ENCODE measurements at places on chromosomes 7 and 10.

DNA sequence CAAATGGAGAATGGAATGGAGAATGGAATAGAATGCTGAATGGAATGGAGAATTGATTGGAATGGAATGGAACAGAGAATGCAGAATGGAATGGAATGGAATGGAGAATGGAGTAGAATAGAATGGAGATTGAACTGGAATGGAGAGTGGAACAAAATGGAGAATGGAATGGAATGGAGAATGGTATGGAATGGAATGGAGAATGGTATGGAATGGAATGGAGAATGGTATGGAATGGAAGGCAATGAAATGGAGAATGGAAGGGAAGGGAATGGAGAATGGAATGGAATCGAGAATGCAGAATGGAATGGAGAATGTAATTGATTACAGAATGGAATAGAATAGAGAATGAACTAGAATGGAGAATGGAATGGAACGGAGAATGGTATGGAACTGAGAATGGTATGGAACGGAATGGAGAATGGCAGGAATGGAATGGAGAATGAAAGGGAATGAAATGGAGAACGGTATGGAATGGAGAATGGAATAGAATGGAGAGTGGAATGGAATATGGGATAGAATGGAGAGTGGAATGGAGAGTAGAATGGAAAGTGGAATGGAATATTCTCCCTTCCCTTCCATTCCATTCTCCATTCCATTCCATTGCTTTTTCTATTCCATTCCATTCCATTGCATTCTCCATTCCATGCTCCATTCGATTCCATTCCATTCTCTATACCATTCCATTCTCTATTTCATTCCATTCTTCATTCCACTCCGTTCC, 88.2 kb downstream of the NSUN6 start:
- DNase-seq: no peak

- DNase-seq: no peak
These were observed 39.5 kb downstream of the WNT2 start for GRCh38 chr7:117283371-117283770.

DNA sequence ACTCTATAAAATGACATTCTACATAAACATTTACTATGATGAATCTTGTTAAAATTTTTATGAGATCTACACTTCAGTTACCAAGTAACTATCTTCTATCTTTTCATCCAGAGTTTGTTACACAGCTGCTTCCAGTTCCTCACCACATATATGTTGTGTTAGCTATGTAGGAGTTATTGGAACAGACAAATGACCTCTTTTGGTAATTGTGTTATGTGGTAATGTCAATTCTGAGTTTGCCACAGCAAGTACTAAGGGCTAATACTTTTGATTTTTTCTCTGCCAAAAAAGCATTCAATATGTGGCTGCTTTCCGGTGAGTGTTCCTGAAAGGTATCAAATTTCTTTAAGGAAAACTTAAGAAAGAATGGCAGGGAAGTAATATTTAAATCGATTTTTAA, 573.9 kb upstream of the PCDH15 start:
- DNase-seq: no peak

- DNase-seq: no peak
These were observed 56.1 kb downstream of the PAPSS2 start for GRCh38 chr10:87715552-87716347.

DNA sequence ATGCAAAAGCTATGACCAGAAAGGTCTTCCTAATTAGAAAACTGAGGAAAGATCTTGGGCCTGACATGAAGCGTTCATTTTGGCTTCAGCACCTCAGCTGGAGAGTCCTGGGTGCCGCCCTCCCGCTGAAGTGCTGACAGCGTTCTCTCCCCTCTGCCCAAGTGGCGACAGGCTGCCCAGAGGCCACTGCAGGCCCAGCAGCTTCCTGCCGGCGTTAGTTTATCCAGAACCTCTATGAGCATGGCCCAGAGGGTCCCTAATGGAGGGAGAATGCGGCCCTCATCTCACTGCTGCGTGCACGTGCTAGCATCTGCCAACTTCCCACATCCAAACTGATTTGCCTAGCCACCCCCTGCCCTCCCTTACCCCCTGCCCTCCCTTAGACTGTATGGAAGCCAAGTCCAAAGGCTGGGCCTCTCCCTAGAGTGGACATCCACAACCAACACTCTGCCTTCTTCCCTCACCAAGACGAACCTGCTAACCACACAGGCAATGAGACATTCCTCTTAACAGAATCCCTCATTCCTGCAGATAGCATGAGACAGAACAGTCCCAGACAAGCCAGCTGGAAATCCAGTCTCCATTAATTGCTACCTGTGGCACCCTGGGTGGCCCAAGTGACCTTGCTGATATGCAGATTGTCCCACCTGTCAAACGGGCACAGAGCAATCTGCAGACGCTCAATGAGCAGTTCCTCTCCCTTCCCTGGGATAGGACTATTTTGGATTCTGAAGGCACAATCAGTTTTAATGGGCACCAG, 108.4 kb downstream of the C10orf90 start:
- no peak for DNase-seq

- no peak for DNase-seq
These were observed 22.3 kb upstream of the C10orf95 start for GRCh38 chr10:102473445-102474331.

GRCh38 chr10:5633166-5633749, 33.1 kb downstream of the ASB13 start:
- no peak for DNase-seq

- no peak for DNase-seq
These were observed 8.6 kb downstream of the BEND7 start for GRCh38 chr10:13520194-13520593.

GRCh38 chr7:116588641-116589594, 64.1 kb downstream of the CAV1 start:
- no peak for DNase-seq

DNA sequence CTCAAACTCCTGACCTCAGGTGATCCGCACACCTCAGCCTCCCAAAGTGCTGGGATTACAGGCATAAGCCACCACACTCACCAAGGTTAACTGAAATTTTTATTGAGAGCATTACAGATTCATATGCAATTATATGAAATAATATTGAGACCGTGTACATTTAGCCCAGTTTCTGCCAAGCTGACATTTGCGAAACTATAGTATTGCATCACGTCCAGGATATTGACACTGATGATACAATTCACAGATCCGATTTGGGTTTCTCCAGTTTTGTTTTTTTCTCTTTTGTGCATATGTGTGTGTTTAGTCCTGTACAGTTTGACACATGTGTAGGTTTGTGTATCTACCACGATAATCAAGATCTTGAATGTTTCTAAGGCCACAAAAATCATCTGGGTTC, 627.9 kb upstream of the FOXK1 start:
- DNase-seq: no peak

DNA sequence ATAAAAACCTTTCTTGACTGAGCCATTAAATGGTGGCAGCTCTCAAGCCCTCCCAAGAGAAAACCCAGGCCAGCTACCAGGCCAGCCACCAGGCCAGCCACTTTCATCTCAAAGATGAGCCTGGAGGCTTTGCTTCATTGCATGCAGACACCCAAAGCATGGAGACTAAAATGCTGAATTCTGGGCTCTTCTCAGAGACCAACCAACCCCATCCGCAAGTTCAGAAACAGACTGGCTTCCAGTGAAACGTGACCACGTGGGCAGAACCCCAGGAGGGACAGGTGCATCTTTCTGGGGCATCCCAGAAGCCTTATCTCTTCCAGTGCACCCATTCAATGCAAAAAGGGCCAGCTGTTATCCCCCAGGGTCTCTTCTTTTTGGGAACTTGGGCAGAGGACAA, 20.9 kb downstream of the CHST15 start:
- no peak for DNase-seq

GRCh38 chr10:26931223-26931622, 70.5 kb upstream of the ABI1 start:
- no peak for DNase-seq

Data from thoracic aorta (tissue), 2 donors.